ENCODE measurements at places on chromosomes 5 and 9.

DNA sequence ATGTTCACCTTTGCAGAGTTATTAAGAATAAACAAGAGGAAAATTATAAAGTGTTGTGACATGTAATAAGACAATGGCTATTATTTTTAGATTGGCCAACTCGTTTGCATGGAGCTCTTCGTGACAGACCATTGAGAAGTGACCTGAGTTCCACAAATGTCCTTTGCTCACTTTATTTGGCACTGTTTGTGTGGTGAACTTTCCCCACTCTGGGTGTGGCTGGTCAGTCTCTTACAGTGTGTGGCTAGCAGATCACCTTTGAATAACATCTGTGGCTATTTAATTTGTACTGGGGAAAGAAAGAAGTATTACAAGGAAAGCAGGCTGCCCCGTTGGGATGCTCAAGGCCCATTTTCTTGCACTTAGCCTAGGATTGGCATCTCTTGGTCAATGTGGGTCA, 274.1 kb upstream of the WWC1 start:
- DNase-seq = no peak

- DNase-seq = no peak
Observed at GRCh38 chr5:110477911-110478310, 248.6 kb downstream of the TMEM232 start.

GRCh38 chr5:96431376-96432187, 1.5 kb downstream of the PCSK1 start:
- DNase-seq = no peak

GRCh38 chr5:26700759-26701384, 337.5 kb downstream of the CDH9 start:
- no peak for DNase-seq

DNA sequence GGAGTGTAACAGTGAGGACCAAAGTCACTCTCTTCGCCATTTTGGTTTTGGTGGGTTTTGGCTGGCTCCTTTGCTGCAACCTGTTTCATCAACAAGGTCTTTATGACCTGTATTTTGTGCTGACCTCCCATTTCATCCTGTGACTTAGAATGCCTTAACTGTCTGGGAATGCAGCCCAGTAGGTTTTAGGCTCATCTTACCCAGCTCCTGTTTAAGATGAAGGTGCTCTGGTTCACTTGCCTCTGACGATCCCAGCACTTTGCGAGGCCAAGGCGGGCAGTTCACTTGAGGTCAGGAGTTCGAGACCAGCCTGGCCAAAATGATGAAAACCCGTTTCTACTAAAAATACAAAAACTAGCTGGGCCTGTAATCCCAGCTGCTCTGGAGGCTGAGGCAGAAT, 1.8 kb upstream of the CKS2 start:
- no peak for DNase-seq

DNA sequence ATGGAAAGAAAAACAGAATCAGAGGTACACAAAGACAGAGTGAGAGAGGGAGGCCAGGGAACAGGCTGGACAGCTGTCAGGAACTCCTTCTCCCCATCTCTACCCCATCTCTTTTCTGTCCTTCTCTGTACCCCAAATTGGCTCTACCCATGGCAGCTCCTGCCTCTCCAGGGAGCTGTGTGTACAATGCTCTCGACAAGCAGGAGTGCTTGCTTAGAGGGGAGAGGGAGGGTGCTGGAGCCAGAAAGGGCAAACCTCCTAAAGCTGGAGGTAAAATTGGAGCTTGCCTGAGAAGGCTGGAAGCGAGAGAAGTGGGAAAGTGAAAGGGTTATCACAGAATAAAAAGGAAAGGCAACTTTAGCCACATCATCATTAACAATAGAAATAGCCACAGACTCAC, 6.4 kb downstream of the TPM2 start:
- DNase-seq = no peak

GRCh38 chr9:133845440-133845839, 107.3 kb upstream of the SARDH start:
- no peak for DNase-seq

- no peak for DNase-seq
Observed at GRCh38 chr9:5976674-5977397, 38.6 kb downstream of the RANBP6 start.

DNA sequence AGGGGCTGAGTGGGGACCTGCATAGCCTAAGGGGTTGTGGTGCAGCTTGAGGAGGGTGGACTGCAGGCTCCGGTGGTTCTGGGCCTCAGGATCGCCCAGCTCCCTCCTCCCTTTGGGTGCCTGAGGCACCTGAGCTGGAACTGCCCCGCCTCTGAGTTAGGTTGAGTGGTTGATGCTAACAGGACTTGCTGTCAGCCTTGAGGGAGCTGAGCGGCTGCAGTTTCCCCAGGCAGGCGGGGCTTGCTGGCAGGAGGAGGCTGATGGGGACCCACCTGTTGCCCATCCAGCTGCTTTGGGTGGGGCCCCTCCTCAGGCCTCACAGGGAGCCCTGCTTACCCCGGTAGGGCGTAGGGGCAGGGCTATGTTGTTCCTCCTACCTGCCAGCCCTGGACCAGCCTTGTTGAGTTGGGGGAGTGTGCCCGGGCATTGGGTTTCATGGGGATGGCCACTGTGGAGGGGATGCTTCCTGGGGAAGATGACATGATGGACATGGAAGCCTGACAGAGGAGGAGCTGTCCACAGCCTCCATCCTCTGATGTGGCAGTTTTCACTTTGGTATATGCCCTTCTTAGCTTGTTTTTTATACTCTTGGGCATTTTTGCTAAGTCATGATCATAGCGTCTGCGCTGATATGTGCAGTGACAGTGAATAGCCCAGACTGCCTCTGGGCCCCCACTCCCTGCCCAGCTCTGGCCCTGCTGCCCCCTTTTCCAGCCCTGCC, 14.3 kb downstream of the WNK2 start:
- no peak for DNase-seq

- no peak for DNase-seq
Observed at GRCh38 chr5:38931731-38932130, 85.9 kb downstream of the OSMR start.

- no peak for DNase-seq
Observed at GRCh38 chr9:136525207-136525606, 20.6 kb downstream of the NOTCH1 start.

- no peak for DNase-seq
Observed at GRCh38 chr9:8613346-8613825, 813.8 kb upstream of the DMAC1 start.

DNA sequence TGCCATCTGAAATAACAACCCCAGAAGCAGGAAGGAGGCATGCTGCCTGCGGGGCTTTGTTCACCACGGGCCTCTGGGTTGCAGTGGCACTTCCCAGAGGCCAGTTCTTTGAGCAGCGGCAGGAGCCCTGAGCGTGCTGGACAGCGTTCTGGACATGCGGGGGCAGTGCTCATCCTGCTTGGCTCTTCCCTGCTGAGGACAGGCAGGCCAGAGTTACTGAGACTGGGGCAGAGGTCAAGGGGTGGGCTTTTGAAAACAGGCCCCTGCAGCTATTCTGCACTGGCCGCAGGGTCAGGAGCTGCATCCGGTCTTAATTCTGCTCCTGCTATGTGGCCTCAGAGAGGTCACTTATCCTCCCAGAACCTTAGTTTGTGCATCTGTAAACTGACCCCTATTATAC, 258.6 kb downstream of the FSTL4 start:
- DNase-seq = no peak

- DNase-seq = no peak
Observed at GRCh38 chr5:15472116-15472515, 27.9 kb upstream of the FBXL7 start.

- DNase-seq = no peak
Observed at GRCh38 chr9:12847561-12847960, 72.7 kb downstream of the LURAP1L start.

DNA sequence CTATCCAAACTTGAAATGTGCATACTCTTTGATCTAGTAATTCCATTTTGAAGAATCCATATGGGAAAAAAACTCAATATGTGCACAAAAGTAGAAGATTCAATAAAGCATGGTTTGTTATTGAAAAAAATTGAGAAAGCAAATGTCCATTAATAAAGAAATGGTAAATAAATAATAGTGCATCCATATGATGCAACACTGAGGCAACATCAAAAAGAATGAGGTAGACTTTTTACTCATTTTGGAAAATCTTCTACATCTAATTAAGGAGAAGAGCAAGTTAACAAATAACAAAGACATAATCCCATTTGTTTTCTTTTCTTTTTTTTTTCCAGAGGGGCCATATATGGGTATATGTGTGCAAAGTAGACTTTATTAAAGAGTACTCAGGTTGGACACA, 52.5 kb upstream of the FST start:
- no peak for DNase-seq

DNA sequence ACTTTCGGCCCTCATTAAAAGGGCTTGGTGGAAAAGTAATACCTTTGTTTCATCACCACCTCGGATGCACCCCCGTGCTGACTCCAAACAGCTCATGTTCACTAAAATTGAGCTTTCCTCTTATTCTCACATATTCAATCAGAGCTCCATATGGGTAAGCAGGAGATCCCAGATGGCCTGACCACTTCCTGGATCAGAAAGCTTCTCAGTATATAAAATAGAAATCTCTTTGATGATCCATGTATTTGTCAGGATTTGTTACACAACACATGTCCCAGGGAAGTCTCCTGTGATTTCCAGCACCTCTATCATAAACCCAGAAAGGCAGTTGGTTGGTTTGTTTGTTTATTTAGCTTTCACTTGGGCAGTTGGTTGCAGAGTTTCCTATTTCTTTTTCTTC, 402.0 kb downstream of the MLLT3 start:
- DNase-seq = no peak

- DNase-seq = no peak
Observed at GRCh38 chr5:27479859-27480258, 441.5 kb upstream of the CDH9 start.

DNA sequence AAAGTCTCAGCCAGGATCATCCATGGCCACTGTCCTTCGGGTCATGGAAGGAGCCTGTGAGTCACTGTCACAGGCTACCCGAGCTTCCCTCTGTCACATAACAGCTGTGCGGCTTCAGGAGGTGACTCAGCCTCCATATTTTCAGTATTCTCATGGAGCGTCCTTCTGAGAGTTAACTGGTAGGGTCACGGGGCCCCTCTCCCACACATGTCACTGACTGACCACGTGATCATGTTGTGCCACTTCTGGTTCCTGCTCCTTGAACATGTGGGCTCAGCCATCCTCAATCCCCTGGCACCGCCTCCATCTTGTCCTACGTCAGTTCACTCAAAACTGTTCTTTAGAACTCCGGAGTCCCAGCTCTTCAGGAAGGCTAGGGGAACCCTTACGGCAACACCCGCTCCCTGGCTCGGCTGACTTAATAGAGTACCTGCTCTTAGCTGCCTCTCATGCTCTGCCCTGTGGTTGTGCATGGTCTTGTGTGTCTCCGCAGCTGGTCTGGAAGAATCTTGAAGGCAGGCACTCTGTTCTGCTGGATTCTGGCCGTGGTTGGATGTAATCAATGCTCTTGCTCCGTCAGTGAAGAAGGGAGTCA, 182.8 kb downstream of the ICE1 start:
- no peak for DNase-seq

- DNase-seq = no peak
Observed at GRCh38 chr9:86997156-86997555, 49.9 kb upstream of the GAS1 start.

DNA sequence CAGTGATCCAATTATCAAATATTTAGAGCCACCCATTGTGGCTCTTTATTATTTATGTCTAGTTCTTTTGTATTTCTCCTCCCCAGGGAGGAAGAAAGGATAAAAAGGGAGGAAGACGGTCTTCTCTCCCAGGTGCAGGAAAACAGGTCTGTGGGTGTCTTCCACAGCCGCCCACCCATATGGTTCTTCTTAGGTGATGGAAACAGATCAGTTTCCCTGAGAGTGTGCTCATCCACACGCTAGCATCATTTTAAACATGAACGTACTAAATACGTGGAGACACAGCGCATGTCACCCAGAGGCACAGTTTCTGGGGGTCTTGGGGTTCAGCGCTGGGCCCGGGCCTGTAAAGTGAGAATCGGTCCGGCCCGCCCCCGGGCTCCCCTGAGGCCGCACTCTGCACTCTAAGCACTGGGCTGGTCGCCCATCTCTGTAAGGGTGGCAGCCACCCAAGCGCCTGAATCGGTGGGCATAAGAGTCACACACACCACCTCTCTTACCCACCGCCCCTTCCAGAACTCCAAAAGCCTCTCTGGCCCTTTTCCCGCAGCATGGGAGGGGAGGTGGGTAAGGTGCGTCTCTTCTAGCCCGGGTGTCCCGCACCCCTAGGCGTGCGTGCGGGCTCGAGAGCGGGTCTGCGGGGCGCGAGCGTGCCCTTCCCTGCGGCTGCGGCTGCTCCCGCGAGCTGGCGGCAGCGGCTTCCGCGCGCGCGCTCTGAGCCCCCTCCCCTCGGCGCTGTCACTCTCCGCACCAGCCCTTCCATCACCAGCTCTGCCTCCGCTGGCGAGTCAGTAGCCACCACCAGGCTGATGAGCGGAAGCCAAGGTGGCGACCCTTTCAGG, 1.3 kb downstream of the PTCH1 start:
- DNase-seq = peak; percentile 52

DNA sequence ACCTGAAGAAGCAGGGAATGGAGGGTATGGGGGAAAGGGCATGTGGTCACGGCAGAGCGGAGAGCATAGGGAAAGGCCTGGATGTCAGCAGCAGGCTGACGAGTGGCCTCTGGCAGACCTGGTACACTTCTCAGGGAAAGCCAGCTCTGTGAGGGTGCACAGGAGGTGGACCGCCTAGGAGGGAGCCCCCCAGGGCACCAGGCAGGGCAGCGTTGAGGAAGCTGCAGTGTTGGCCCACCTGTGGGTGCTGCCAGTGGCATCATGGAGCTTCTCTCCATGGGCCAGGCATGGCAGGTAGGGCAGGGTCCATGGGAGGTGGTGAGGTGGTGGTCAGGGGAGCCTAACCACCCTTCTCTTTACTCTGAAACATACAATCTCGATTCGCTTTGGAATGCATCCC, 143.0 kb upstream of the PITX1 start:
- no peak for DNase-seq

DNA sequence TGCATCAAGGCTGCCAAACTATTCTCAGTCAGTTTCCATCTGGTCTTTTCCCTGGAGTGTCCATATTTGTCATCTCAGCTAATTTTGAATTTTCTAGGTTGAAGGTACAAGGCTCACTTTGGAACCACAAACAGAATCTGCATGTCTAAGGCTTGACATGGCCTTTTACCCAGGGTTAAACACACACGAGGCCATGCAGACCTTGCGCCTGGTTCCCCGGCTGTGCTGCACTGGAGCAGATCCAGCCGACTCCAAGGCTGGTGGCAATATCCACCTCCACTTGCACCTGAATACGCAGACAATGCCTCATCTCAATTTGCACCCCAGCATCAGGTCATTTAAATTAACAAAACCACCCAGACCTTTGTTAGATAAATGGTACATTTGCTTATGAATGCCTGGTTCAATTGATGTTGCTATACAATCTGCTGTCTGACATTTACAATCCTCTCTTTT, 276.2 kb downstream of the HSPA4 start:
- no peak for DNase-seq

All from CD4-positive, alpha-beta T cell treated with Interleukin-17A for 4 hours (primary cell).